Cardiac fibroblast (primary cell): ENCODE measurements at places on chromosomes 16 and 17.

DNA sequence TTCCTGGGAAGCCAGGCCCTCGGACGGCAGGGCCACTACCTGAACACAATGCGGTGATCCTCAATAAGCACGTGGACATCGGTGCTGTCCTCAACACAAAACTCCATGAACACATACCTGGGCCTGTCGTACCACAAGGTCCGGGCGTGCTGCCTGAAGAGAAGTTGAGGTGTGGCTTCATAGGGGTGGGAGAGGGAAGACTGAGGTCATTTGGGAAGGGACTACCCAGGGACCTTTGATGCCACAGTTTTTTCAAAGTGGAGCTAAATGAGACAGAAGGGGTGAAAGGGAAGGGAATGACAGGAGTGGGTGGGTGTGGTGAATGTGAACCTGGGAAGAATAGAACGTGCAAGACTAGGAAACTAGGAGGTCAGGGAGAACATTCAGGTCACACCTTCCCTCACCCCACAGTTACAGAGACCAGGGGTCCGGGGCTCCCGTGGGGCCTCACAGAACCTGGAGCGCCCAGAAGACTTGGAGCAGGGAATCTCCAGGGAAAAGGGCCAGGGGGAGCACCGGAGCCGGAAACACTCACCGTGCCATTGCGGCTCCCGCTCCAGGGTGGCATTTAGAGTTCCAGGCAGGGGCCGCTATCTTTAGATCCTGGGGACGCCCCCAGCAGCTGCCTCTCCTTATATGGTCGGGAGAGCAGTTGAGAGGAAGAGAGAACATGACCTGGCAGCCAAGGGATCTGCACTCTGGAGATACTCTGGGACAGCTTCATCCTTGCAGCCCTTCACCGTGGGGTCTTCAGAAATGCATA lies at the start of gene PTGES3L:
PTGES3L (minus strand) TSS at position 570 of the 763 bp plus-strand sequence; CDS start at position 543, 27 bp downstream.
- DNase-seq = peak; percentile 49

GRCh38 chr17:17811381-17812210 lies 25.2 kb downstream of the SREBF1 start:
- DNase-seq = no peak

- no peak for DNase-seq
Measured at GRCh38 chr17:74777901-74778515, 1.9 kb upstream of the NAT9 start.

DNA sequence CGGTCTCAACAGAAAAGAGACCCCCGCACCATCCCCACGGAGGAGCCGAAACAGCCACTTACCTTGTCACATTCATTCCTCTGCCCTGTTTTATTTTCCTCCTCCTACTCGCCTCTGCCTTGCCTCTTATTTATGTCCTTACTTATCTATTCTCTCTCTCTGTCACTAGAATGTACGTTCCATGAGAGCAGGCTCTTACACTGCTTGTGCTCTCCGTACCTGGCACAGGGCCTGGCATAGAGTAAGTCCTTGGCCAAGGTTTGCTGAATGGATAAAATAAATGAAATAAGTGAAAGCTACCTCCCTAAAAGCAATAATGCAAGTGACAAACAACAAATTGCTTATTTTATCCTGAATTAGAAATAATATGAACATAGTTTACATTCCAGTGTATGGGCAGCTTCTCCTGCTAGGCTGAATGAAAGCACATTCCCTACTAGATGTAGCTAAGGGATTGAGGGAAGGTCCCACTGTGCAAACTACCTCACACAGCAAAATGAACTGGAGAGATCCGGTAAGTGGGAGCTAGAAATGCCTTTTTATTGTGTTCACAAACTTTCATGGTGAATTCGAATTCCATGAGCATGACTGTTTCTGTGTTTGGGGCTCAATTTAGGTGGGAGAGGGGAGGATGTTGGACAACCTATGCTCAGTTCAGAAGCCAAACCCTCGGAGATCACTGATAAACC lies 173.1 kb downstream of the PARN start:
- peak; percentile 19 for DNase-seq

- no peak for DNase-seq
Measured at GRCh38 chr17:50326831-50327364, 19.0 kb upstream of the XYLT2 start.

DNA sequence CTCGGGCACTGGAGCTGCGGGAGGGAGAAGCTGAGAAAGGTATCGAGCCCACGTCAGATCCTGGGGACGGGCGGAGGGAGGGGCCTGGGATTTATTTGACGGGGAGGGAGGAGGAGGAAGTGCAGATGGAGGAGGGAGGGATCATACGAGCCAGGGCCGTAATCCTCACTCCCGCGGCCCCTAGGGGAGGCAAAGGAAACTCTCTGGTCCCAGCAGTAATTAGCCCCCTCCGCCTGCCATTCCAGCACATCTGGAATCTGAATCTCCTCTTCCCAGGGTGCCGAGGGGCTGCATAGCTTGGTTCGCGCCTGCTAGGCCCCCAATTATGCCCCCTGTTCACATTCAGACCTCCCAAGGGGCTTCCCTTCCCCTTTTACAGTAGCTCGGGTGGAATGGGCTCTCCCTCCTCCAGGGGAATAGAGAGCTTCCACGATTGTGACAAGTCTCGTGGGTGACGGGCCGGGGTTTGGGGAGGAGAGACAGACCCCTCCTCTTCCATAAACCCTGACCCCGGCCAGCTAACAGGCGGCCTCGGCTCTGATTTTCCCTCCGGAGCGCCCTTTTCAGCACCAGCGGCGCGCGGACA lies at the start of gene SEZ6L2:
SEZ6L2 (minus strand) TSS at position 35 of the 586 bp plus-strand sequence. CDS start 531 bp downstream, outside the sequence.
- peak; percentile 95 for DNase-seq

- DNase-seq = peak; percentile 55
Measured at GRCh38 chr16:54284931-54285413, 1.6 kb downstream of the IRX3 start.

DNA sequence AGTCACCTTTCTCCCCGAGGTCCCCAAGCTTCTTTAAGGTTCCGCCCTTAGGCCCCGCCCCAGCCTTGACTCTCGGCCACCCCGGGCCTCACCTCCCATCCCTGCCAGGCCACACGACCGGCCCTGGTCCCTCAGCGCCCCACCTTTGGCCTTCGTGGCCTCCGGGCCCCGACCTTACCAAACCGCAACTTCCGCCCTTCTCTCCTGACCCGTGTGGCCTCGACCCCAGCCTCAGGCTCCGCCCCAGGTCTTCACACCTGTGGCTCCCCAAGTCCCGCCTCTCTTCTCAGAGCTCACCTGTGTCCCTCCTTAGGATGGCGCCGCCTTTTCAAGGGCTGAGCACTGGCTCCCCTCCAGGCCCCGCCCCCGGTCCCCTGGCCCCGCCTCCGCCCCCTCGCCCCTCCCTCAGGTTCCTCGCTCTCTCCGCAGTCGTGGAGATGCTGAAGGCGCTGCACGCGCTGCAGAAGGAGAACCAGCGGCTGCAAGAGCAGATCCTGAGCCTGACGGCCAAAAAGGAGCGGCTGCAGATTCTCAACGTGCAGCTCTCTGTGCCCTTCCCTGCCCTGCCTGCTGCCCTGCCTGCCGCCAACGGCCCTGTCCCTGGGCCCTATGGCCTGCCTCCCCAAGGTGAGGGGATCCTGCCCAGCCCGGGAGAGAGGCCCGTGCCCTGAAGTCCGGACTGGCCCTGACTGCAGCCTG lies 10.0 kb upstream of the CISD3 start:
- no peak for DNase-seq

GRCh38 chr17:82424001-82424862 lies 5.8 kb upstream of the OGFOD3 start:
- peak; percentile 54 for DNase-seq

DNA sequence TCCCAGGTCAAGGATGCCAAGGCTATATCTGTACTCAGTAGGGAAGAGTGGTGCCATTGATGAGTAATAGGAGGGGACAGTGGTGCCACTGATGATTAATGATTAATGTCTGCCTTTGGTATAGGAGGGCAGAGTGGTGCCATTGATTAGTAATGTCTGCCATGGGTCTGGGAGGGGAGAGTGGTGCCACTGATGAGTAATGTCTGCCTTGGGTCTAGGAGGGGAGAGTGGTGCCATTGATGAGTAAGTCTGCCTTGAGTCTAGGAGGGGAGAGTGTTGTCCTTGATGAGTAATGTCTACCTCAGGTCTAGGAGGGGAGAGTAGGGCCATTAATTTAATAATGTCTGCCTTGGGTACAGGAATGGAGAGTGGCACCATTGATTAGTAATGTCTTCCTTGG lies 507.8 kb upstream of the EEF2KMT start:
- no peak for DNase-seq

- DNase-seq = no peak
Measured at GRCh38 chr16:89275837-89276720, 58.6 kb downstream of the ZNF778 start.

- DNase-seq = peak; percentile 88
Measured at GRCh38 chr17:4899341-4900230, at the start of gene C17orf107. C17orf107 (plus strand) TSS chr17:4899536; CDS start chr17:4899763, 227 bp downstream.

- no peak for DNase-seq
Measured at GRCh38 chr16:55433030-55433429, 46.0 kb upstream of the MMP2 start.

GRCh38 chr16:8880839-8881510 lies 1.2 kb upstream of the LITAFD start:
- DNase-seq = no peak

DNA sequence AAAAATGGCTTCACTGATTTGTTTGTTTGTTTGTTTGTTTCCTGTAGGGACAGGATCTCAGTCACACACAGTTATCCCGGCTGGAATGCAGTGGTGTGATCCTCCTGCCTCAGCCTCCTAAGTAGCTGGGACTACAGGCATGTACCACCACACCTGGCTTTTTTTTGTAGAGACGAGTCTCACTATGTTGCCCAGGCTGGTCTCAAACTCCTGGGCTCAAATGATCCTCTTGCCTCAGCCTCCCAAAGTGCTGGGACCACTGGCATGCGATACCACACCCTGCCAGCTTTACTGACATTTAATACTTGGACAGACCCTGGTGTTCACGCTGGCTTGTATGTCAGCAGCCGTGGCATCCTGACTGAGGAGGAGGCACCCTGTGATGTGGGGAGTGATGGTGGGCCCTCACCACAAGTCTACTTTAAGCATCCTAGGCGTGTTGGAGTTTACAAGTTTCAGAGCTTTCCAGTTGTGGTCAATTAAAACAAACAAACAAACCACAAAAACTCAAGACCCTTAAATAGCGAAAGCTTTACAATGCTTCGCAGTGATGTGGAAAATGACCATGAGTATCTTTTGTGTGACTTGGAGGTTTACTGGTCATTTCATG lies 5.1 kb downstream of the ABCA3 start:
- no peak for DNase-seq

- no peak for DNase-seq
Measured at GRCh38 chr16:84454611-84455010, 49.8 kb downstream of the MEAK7 start.

- DNase-seq = no peak
Measured at GRCh38 chr17:45374501-45374900, 57.7 kb upstream of the MAP3K14 start.

- DNase-seq = no peak
Measured at GRCh38 chr17:39165178-39165840, 652 bp downstream of the ARL5C start.

GRCh38 chr16:28003923-28004322 lies 59.6 kb downstream of the GSG1L start:
- no peak for DNase-seq

- DNase-seq = peak; percentile 56
Measured at GRCh38 chr17:2828397-2829038, 32.3 kb downstream of the RAP1GAP2 start.

- DNase-seq = peak; percentile 41
Measured at GRCh38 chr17:65638221-65638975, 77.0 kb upstream of the AXIN2 start.

- no peak for DNase-seq
Measured at GRCh38 chr17:48579760-48580554, 1.8 kb upstream of the HOXB4 start.

DNA sequence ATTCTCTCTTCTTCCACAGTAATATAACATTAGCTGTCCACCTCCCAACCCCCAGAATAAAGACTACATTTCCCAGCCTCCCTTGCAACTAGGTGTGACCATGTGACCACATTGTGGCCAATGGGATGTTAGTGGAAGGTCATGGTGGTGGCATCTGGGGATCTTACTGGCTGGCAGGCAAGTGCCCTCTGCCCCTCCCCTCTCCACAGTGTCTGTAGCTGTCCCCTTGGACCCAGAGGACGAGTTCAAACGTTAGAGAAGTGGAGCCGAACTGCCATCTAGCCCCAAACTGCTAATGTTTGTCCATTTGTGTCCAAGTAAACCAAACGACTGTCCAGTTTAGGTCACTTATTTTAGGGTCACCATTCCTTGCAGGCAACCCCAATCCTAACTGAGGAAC lies 26.6 kb upstream of the KCNG4 start:
- peak; percentile 73 for DNase-seq

DNA sequence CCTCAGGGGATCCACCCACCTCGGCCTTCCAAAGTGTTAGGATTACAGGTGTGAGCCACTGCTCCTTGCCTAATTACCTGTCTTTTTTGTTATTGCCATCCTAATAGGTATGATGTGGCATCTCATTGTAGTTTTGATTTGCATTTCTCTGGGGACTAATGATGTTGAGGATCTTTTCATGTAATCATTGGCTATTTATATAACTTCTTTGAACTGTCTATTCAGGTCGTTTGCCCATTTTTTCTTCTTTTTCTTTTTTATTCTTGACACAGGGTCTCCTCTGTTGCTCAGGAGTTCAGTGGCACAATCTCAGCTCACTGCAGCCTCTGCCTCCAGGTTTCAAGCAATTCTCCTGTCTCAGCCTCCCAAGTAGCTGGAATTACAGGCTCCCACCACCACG lies 1.3 kb upstream of the TGFB1I1 start:
- DNase-seq = no peak

GRCh38 chr17:4902540-4902939 lies 358 bp downstream of the CHRNE start:
- DNase-seq = no peak

DNA sequence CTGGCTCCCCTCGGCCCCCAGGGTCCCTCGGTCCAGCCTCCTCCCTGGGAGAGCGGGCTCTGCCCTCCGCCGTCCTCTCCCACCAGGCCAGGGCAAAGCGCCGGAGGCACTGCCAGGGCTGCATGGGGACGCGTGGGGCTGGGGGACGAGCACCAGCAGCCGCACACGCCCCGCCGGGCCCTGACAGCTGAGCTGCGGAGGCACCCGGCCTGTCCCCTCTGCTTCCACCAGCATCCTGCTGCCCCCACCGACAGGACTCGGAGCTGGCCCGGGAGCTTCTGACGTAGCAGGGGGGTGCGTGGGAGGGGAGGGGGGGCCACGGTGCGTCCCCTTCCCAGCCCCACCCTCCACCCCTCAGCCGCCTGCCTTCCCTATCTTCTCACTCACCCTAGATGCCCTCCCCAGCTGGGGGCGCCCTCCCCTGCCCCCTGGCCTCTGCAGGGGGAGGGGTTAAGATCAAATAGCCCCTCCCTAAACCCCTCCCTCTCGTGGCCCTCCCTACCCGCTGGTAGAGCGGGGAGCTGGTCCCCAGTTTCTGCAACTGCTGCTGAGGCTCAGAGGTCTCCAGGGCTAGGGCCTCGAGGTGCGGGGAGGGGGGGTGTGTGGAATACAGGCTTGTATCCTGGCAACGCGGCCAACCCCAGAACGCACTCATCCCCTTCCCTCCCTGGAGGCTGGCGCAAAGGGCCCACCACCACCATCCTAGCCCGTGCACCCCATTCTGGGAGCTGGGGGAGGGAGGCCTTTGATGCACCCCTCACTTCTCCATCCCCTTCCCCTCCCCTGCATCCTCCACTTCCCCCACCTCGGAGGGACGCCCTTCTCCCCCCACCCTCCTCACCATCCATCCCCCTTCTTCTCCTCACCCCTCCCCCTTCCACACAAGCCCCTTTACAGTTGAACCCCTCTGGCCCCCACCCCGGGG lies 1.0 kb downstream of the SRCIN1 start:
- no peak for DNase-seq

GRCh38 chr17:29149431-29150064 lies 30.6 kb downstream of the MYO18A start:
- peak; percentile 65 for DNase-seq

- DNase-seq = no peak
Measured at GRCh38 chr16:5451641-5452040, 354.0 kb upstream of the EEF2KMT start.
